Activated naive CD4-positive, alpha-beta T cell treated with anti-CD3 and anti-CD28 coated beads, Interleukin-2, amount 10 ng/mL, durations not matched to agents 7 days and 5 days (primary cell): ENCODE measurements at places on chromosomes 11 and 22.

- no peak for DNase-seq
Observed at GRCh38 chr11:106091480-106092123, 14.1 kb downstream of the AASDHPPT start.

DNA sequence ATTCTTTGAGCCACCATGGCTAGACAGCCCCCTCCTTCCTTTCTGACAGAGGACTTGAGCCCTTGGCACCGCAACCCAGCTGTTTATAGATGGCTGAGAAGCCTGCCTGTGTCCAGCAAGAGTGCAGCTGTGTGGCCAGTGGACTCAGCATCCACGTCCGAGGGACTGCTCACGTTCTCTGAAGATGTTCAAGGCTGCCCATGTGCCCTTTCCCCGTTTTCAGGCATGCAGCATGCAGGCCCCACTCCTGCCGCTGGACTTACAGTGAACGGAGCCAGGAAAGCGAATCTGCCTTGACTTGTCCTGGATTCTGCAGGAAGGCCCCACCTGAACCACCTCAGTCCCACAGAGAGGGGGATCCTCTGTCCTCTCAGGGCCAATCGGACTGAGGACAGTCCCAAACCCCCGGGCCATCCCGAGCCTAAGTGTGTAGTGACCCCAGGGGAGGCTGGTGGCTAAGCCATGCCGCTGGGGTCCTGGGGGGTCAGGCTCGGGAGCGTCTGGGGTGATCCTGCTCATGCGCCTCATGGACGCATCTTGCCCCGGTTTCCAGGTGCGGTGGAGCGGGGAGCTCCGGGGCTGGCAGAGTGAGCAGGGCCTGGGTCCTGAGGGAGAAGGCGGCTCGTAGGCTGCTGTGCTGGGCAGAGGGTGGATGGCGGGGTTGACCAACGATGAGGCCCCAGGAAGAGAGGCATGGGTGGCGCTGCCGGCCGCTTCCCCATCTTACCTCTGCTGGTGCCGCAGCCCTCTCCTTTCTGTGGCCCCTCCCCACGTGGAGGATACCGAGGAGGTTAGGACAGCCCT lies 170.7 kb downstream of the CTTN start:
- no peak for DNase-seq

- no peak for DNase-seq
Observed at GRCh38 chr11:3904228-3904627, 48.8 kb downstream of the STIM1 start.

- DNase-seq = no peak
Observed at GRCh38 chr11:68564261-68564660, 103.7 kb downstream of the PPP6R3 start.

- DNase-seq = peak; percentile 50
Observed at GRCh38 chr11:57277845-57278720, 41.0 kb upstream of the APLNR start.

GRCh38 chr11:86202013-86202336 lies 42.6 kb upstream of the EED start:
- peak; percentile 29 for DNase-seq

GRCh38 chr11:130118636-130119387 lies 40.8 kb upstream of the ST14 start:
- DNase-seq = no peak

- DNase-seq = peak; percentile 29
Observed at GRCh38 chr11:84564180-84564866, 1062.8 kb downstream of the DLG2 start.

GRCh38 chr11:12285811-12286222 lies 91.6 kb upstream of the PARVA start:
- no peak for DNase-seq

DNA sequence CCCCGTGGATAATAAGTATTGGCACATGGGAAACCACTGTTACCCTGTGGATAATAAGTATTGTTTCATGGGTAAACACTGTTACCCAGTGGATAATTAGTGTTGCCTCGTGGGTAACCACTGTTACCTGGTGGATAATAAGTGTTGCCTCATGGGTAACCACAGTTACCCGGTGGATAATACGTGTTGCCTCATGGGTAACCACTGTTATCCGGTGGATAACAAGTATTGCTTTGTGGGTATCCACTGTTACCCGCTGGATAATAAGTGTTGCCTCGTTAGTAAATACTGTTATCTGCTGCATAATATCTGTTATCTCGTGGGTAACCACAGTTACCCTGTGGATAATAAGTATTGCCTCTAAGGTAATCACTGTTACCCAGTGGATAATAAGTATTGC lies 25.5 kb upstream of the NXPE4 start:
- DNase-seq = no peak

GRCh38 chr11:13119361-13119760 lies 110.2 kb downstream of the RASSF10 start:
- no peak for DNase-seq

DNA sequence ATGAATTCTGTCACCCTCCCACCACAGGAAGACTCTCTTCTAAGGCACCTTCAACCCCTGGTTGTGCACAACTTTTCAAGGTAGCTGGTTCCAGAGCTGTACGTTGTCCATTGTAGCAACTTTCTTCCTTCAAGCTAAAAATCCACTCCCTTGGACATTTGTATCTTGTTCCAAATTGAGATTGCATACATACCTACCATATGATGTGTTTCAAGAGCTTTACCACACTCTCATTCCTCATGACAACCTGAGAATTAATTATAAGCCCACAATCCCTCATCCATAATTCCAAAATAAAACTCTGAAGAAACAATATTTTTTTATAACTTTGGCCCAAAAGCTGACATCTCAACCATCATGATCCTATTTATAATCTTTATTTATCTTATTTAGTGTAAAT lies 3.0 kb downstream of the OR52W1 start:
- no peak for DNase-seq

GRCh38 chr11:99192716-99193115 lies 172.0 kb downstream of the CNTN5 start:
- DNase-seq = no peak

DNA sequence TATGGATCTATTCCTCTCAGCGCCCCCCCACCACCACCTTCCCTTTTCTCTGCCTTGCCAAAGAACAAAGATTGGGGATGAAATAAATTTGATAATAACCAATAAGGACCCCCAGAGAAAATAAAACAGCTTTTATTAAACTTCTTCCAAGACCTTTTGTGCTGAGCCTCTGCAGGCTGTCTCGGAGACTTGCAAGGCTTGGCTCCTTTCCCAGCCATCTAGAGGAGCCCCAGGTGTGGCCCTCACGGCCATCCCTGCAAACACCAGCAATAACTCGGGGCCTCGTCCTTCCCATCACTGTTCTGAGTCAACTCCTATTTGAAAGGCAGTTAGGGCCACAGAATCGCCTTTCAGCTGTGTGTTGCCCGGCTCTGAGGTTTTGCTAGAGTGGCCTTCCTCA lies 51.2 kb upstream of the LMO1 start:
- DNase-seq = no peak

DNA sequence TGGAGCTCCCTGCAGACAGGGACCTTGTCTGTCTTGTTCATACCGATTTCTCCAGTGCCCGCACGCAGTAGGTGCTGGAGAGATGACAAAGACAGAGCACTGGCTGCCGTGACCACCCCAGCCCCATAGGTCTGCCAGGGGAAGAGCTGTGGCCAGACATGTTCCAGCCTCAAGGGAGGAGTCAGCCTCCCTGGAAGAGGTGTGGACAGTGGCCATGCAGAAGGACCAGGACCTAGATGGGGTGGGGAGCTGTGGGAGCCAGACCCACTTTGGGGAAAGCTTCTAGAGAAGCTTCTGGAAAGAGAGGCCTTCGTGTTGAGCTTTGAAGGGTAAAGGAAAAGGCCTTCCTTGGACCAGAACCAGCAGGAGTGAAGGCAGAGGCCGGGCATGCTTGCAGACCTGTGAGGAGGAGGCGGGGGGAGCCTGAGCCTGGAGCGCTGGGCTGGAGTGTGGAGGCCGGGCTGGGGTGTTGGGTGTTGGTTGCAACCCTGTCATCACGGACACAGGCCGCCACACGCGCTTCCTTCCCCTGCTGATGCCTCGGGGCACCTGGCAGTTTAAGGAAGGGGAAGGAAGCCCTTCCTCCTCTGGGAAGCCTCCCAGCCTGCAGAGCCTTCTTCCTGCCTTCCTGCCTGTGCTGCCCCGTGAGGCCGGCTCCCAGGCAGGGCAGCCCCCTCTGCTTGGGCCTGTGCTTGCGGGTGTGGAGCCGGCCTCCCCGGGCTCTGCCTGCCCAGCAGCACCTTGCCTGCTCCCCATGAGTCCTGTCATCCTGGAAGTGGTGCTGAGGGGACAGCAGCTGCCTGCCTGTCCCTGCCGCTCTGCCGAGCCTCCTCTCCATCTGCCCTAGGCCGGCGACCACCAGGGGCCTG lies 12.3 kb downstream of the RELT start:
- DNase-seq = no peak

GRCh38 chr22:32621656-32622003 lies 147.0 kb downstream of the FBXO7 start:
- no peak for DNase-seq

DNA sequence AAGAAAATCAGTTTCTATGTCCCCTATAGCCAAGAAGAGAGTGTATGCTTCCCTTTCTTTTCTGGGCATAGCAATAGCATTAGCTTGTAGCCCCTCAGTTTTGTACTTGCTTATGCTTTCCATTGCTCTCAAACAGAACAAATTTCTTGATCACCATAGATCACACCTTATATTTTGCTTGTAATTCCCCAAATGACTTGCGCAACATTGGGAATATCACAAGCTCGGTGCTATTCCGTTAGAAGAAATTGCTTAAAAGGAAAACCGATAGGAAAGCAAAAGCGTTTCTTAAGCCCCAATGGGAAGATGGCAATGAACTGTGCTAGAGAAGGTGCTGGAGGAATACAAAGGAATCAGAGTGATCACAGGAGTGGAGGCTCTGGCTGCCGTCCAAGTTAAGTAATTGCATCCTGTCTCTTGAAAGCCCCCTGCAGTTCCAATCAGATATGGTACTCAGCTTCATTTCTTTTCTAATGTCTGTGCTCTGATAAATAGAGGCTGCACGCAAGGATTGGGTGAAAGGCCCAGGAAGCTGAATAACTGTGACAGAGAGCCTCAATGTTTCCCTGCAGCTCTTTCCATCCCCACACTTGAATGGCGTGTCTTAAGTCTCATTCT lies 182.1 kb upstream of the KIRREL3 start:
- DNase-seq = no peak

DNA sequence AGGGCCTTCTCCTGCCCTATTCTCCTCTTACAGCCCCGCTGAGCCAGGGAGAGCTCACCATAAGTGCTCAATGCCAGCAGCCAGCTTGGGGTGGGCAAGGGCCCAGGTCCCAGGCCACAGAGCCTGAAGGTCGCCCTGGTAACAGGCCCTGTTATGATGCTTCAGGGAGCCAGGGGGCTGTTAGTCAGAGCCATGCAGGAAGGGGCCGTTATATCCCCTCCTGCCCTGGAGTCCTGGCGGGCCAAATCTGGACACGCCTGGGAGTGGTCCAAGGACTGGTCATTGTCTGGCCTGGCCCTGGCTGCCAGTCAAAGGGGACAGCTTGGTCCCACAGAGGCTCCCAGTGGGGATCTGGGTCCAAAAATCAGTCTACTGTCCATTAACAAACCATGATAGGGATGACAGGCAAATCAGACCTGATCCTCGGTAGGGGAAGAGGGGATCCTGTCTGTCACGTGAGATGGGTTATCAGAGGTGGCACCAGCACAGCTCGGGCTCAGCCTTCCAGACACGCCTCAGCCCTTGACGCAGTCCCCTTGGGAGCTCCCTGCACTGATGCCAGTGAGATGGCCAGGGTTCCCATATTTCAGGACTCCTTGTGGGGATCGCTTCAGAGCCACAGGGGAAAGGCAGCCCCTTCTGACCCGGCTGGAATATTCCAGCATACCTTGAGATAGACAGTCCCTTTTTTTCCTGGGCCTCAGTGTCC lies 55.9 kb downstream of the LRRC32 start:
- no peak for DNase-seq

DNA sequence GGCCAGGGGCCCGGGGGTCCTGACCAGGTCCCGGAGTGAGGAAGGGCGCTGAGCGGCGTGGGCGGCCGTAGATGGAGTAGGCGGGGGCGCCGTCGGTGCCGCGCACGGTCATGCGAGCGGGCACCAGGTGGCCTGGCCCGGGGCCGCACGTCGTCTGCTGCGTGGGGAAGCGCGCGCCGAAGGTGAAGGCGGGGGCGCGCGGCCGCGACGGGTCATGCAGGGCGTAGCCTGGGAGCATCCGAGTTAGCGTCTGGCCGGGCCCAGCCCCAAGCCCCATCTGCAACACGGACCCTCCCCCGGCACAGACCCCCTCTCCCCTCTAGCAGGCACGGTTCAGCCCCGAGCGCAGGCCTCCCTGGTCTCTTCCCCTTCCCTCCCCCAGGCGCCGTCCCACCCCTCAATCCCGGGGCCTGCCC lies 1.7 kb upstream of the TYMP start:
- DNase-seq = peak; percentile 82

GRCh38 chr11:22276535-22276934 lies 61.6 kb upstream of the SLC17A6 start:
- no peak for DNase-seq

DNA sequence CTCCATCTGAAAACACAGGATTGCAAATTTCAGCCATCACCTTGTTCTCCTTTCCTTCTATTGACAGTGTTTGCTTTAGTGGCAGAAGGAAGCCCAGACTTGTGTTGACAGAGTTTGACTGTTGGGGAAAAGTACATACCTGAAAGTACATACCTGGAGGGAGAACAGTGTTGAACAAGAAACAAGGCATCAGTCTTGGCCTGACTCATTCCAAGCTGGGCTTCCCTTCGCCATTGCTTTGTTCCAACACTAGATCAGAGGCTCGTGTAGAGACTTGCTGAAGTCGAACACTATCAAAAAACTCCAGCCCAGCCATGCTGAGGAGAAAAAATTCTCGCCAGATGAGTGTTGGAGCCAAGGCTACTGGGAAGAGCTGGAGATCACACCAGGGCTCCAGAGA lies 133.4 kb downstream of the BBOX1 start:
- no peak for DNase-seq

GRCh38 chr11:65398362-65398910 lies 12.0 kb downstream of the FRMD8 start:
- no peak for DNase-seq

DNA sequence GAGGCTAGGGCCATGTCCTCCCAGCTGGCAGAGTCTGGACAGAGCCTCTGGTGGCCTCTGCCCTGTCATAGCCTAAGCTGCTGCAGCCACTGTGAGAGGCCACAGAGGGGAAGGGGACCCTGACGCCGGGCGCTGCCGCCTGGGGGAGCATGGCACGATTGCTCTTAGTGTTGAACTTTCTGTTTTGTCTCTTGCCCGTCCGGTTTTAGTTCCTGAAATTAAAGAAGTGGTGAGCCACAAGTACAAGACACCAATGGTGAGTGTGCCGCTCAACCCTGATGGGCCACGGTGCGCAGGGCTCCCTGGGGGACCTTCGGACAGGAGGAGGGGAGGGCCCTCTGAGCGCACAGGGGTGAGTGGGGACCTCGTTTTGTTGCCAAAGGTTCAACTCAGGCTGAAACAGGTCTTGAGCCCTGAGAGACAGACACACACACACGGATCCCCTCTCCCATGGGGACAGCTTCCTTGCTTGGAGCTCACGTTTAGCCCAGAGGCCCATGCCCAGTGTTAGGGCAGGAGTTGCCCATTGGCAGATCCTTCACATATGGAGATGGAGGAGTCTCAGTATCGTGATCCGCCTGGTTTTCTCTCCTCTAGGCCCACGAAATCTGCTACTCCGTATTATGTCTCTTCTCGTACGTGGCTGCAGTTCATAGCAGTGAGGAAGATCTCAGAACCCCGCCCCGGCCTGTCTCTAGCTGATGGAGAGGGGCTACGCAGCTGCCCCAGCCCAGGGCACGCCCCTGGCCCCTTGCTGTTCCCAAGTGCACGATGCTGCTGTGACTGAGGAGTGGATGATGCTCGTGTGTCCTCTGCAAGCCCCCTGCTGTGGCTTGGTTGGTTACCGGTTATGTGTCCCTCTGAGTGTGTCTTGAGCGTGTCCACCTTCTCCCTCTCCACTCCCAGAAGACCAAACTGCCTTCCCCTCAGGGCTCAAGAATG lies 23.8 kb downstream of the MYBPC3 start:
- DNase-seq = no peak
